WTC11 (cell line): ENCODE measurements at places on chromosomes 11 and 22. TPM values are rescaled to one million over a fixed set of nuclear protein-coding genes. Genes with fewer than 3 reads are reported as not detected.

GRCh38 chr11:45097721-45098493 is 48.5 kb upstream of the PRDM11 start:
- H3K4me1 ChIP-seq: peaks cover 26% of the 10 kb centered on the region
- no peaks in the 10 kb centered on the region for H3K36me3 ChIP-seq
- H3K27me3 ChIP-seq: peaks cover 5% of the 10 kb centered on the region; the same call in 1 of the 2 replicates
- peak; percentile 88 for DNase-seq
- no peak overlapping the region for H3K27ac ChIP-seq

DNA sequence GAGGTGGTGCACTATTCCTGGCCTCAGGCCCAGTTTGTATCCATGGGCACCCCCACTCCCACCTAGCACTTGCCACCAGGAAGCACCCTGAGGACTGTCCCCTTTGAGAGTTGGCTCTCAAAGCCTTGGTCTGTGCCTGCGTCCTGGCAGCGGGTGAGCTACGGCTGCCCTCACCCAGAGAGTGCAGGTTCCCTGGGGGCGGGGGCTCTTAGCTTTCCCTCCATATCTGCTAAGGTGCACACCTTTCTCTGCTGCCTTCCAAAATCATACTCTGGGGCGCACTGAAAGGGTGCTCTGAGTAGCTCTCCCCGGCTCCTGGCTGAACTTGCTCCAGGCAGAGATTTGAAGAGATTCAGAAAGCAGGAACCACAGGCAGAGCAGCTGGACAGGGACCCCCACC is 7.1 kb downstream of the KCNQ1 start:
- no peak overlapping the region for H3K4me3 ChIP-seq
- peaks cover 96% of the 10 kb centered on the region for H3K27me3 ChIP-seq
- H3K27ac ChIP-seq: no peak overlapping the region
- no peaks in the 10 kb centered on the region for H3K36me3 ChIP-seq
- no peak for DNase-seq

GRCh38 chr11:76837696-76838677 is 22.7 kb upstream of the ACER3 start:
- DNase-seq: no peak
- no peak overlapping the region for H3K27ac ChIP-seq
- H3K27me3 ChIP-seq: peaks cover 3% of the 10 kb centered on the region; the same call in 1 of the 2 replicates
- no peaks in the 10 kb centered on the region for H3K36me3 ChIP-seq
- H3K4me1 ChIP-seq: peaks cover 13% of the 10 kb centered on the region
- no peak overlapping the region for H3K4me3 ChIP-seq

- no peak overlapping the region for H3K4me3 ChIP-seq
- H3K27ac ChIP-seq: no peak overlapping the region
- no peaks in the 10 kb centered on the region for H3K27me3 ChIP-seq
- DNase-seq: no peak
These were observed 20.0 kb upstream of the CASP12 start for GRCh38 chr11:104918113-104918824.

DNA sequence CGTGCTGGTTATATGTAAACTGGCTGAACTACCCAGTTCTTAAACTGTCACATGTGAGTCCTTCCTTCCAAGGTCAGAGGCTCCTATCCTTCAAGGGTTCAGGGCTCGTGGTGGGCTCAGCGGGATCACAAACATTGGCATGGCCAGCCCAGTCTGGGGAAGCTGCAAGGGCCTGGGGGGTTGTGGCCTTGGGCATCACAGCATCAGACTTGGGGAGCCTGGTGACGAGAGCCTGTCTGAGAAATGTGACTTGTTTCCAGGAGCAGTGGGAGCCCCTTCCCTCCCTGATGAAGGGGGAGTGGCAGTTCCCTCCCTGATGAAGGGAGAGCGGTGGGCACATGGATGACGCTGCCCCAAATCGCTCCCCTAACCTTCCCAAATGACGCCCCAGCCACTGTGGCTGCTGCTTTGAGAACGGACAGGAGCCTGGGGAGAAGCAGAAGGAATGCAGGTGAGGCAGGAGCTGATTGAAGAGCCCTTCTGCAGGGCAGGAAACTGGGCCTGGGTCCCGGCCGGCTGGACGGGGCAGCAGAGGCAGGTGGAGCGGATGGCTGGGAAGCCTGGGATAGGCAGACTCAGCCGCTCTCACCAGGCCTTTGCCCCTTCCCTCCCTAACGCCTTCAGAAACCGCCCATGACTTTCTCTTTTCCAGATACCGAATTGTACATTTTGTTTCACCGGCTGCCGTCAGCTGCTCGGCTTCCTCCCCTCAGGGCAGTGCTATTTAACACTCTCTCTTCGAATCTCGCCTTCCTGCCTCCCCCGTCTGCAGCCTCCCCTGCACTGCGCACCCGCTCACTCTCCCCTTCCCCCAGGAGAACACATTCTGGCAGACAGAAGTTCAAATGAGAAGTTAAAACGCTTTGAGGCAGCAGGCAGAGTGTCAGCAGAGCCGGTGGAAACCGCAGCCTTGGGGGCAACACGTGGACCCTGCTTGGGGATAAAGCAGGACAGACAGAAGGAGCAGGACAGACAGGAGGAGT is 1486.7 kb downstream of the BRD1 start:
- no peak overlapping the region; the same call in 1 of the 2 replicates for H3K27ac ChIP-seq
- no peak for DNase-seq
- peaks cover 16% of the 10 kb centered on the region for H3K27me3 ChIP-seq
- H3K36me3 ChIP-seq: no peaks in the 10 kb centered on the region
- peaks cover 40% of the 10 kb centered on the region for H3K4me1 ChIP-seq

DNA sequence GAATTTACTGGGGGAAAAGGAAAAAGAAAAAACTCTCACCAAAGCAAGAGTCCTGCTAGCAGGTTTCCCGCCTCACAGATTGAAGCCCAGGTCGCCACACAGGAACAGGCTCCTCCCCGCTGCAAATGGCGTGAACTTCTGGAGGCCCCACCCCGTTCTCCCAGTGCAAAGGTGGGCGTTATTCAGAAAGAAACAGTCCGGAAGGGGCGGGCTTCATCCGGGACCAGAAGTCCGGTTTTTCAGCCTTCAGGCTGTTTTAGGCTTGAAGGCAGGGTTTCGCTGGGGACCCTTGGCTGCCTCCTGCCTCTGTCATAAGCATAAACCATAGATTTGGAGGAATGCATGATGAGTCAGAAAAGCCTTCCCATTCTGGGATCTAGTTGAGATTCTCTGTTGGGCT is 148.3 kb upstream of the POU2AF2 start:
- H3K4me1 ChIP-seq: peaks cover 6% of the 10 kb centered on the region
- H3K27me3 ChIP-seq: no peaks in the 10 kb centered on the region; the same call in 1 of the 2 replicates
- DNase-seq: peak; percentile 53
- no peak overlapping the region for H3K27ac ChIP-seq
- H3K4me3 ChIP-seq: peak overlapping the region; percentile 47
- H3K36me3 ChIP-seq: no peaks in the 10 kb centered on the region

- H3K27ac ChIP-seq: no peak overlapping the region
- no peaks in the 10 kb centered on the region for H3K4me1 ChIP-seq
- H3K36me3 ChIP-seq: no peaks in the 10 kb centered on the region
- no peak for DNase-seq
- no peaks in the 10 kb centered on the region for H3K27me3 ChIP-seq
These were observed 1022.2 kb downstream of the BRD1 start for GRCh38 chr22:48805516-48805915.

DNA sequence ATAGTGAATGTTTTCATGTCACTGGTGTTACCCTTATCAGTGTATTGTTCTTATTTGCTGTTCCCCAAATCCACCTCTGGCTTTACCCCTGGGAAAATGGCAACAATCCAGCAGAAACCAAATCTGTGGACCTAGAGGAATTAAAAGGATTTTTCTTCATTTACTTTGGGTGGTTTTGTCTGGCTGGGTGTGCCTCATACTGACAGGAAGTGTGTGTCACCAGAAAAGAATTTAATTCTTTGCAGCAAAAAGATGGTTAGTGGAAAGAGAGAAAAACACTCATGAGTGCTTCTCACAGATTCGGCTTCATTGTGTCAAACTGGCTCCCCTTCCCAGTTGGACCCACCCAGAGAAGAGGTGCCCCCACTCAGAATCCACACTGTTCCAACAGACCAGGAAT is 38.9 kb downstream of the FZD4 start:
- H3K27me3 ChIP-seq: no peaks in the 10 kb centered on the region; the same call in 1 of the 2 replicates
- no peak overlapping the region for H3K4me3 ChIP-seq
- DNase-seq: no peak
- no peaks in the 10 kb centered on the region for H3K36me3 ChIP-seq

- H3K36me3 ChIP-seq: no peaks in the 10 kb centered on the region
- no peak overlapping the region for H3K4me3 ChIP-seq
- H3K4me1 ChIP-seq: peaks cover 73% of the 10 kb centered on the region
- H3K27ac ChIP-seq: no peak overlapping the region
These were observed 5.3 kb upstream of the LRRC10B start for GRCh38 chr11:61503135-61503770.

PLAAT3 gene
- total RNA-seq: 143 to 160 TPM (median 146 TPM) in 3 replicates

DNHD1 gene
- total RNA-seq: 10.5 to 11.5 TPM (median 10.9 TPM) in 3 replicates

DSCAML1 gene
- 0.25 to 0.90 TPM (median 0.82 TPM) in 3 replicates for total RNA-seq

DEUP1 gene
- 0.16 to 0.53 TPM (median 0.44 TPM) in 3 replicates for total RNA-seq

FREY1 gene
- total RNA-seq: 1.6 to 2.1 TPM (median 1.8 TPM) in 3 replicates

MUC6 gene
- 0.05 to 0.13 TPM (median 0.07 TPM) in 3 replicates for total RNA-seq

SCGB1A1 gene
- 1.1 to 1.6 TPM (median 1.2 TPM) in 3 replicates for total RNA-seq

OR6T1 gene
- not detected in 3 replicates for total RNA-seq

LRRC55 gene
- 0.46 to 0.79 TPM (median 0.71 TPM) in 3 replicates for total RNA-seq
